Ammon's horn (tissue), 1 donor: ENCODE measurements at places on chromosomes 12 and 14.

DNA sequence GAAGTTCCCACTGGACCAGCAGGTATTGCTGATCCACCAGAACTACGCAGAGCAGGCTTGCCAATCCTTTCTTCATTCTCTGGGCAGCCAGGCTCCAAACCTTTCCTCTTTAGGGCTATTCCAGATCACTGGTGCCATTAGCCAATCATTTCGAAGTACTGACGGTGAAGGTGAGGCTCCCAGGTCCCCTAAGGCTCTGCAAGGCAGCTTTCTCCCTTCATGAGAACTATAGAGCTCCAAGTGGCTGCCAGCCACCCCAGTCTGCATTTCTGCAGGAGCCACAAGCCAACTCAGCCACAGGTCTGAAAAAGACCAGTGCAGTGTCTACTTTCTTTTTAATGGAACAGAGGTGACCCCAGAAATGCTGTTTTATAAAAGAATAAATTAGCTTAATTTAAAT, 48.7 kb downstream of the RAB35 start:
- DNase-seq, result no peak

DNA sequence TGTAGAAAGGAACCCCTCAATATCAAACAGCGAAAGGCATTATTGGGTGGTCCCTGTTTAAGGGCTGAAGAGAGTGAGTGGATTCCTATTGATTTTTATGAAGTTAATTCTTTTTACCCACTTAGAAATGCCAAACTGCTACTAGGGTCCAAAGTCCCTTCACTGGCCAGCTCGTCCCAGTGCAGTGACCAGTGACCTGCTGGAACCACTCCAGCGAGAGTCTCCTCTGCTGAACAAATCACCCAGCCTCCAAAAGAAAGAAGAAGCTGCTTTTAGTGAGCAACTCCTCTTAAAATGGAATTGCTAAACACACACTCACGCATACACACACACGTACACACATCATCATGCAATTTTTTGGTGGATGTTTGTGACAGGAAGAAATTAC, 198.2 kb upstream of the PLEKHG7 start:
- DNase-seq, result peak; percentile 57

DNA sequence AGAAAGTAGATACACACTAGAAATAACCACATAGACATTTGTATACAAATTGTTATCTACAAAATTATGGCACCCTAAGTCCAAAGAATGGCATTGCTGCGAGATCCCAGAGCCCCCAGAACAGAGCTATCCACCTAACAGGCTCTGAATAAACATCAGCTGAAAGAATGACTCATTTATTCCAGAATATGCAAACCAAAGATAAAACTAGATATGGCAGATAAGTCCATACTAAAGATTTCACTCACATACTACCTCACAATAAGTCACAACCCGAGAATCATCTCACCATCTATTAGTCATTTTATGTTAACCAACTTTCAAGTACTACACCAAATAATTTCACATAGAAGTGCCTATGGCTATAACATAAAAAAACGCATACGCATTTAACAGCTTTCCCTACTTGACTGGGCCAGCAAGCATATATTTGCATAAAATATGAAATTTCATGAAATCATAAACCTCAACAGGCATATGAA, 5.6 kb downstream of the CNIH1 start:
- DNase-seq, result no peak

GRCh38 chr14:59161561-59162175, 26.8 kb upstream of the DAAM1 start:
- peak; percentile 12 for DNase-seq

GRCh38 chr12:113500306-113500675, 28.6 kb upstream of the LHX5 start:
- no peak for DNase-seq

GRCh38 chr14:52020866-52021717, 31.7 kb downstream of the RTRAF start:
- no peak for DNase-seq

GRCh38 chr14:64387232-64387781, 846 bp upstream of the MTHFD1 start:
- peak; percentile 22 for DNase-seq

DNA sequence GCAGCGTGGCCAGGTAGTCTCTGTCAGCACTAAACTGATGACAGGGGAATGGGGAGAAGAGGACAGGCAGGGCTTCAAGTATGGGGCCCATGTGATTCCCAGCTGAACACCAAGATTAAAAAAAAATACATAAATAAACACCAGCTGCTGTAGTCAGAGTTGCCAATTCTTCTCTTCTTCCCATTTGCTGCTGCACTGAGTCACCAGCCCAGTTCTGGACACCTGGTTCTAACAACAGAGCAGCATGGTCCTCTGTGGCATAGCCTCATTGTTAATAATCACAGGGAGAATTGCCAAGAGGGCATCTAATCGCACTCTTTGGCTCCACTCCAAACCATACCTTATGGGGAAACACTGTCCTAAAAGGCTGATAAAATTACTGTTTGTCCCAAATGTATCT, 15.1 kb downstream of the PPM1H start:
- peak; percentile 82 for DNase-seq

DNA sequence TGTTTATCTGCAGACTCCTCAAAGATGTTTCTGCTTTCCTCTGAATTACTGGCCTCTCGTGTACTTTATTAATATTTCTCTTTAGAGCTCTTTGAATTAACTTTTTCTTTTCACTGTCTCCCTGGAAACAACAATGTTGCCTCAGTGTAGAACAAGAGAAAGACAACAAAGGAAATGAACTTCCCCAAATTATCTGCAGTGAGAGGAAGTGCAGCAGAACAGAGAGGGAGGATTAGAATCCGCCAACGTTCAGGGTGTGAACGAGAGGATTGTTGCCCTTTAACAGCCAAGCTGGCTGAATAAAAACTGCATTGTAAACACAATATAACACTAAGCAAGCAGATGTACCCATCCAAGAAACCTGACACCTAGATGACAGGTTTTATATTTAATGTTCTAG, 375.9 kb downstream of the GALC start:
- peak; percentile 17 for DNase-seq

- no peak for DNase-seq
Observed at GRCh38 chr12:68326716-68327115, 5.4 kb downstream of the MDM1 start.

DNA sequence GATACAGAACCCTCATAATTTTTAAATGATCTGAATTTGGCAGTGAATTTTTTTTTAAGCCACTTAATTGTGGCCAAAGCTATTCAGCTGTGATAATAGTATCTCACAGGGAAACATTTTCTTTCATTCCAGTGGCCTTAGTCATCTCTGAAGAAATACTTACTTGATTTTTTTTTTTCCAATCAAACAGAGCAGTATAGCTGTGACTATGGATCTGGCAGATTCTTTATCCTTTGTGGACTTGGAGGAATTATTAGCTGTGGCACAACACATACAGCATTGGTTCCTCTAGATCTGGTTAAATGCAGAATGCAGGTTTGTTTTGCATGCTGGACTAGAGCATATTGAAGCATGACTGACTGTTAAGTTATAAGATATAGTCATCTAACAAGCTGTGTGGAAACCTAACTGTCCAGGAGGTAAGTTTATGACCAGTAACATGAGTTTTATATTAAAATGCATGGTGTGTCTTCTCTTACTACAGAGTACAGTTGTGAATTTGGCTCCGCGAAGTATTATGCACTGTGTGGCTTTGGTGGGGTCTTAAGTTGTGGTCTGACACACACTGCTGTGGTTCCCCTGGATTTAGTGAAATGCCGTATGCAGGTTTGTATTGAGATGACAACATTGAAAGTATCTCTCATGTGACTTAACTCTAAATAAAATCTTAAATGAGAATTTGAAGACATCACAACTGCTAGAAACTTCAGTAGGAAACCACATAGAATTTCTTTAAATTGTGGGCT, 1.9 kb downstream of the SLC25A3 start:
- no peak for DNase-seq

GRCh38 chr14:24129410-24129998, 955 bp upstream of the FITM1 start:
- DNase-seq, result no peak

GRCh38 chr12:12891881-12892355, 556 bp downstream of the GPRC5A start:
- DNase-seq, result no peak
